ENCODE measurements at places on chromosomes 11 and 22. TPM values are rescaled to one million over a fixed set of nuclear protein-coding genes. Genes with fewer than 3 reads are reported as not detected.

APOBEC3G gene
- 2.1 TPM for total RNA-seq

DNA sequence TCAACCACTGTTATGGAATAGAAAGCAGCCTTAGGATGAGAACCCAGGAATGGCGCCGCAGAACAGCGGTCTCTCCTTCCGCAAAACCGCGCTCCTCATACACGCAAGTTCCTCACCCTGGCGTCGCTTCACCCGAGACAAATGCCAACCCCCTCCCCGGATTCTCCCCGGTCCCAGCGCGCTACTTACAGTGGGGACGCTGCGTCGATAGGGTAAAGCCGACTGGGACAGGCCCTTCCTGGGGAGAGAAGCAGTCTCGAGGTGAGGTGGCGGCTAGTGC lies 287 bp downstream of the RPS13 start:
- no peaks in the 10 kb centered on the region for H3K27me3 ChIP-seq
- H3K36me3 ChIP-seq = no peaks in the 10 kb centered on the region
- peaks cover 21% of the 10 kb centered on the region for H3K4me1 ChIP-seq

GRCh38 chr22:25661073-25661472 lies 80.9 kb upstream of the MYO18B start:
- H3K27me3 ChIP-seq = no peaks in the 10 kb centered on the region
- H3K4me3 ChIP-seq = no peak overlapping the region
- no peak for DNase-seq
- H3K36me3 ChIP-seq = no peaks in the 10 kb centered on the region
- no peak overlapping the region for H3K27ac ChIP-seq

DNA sequence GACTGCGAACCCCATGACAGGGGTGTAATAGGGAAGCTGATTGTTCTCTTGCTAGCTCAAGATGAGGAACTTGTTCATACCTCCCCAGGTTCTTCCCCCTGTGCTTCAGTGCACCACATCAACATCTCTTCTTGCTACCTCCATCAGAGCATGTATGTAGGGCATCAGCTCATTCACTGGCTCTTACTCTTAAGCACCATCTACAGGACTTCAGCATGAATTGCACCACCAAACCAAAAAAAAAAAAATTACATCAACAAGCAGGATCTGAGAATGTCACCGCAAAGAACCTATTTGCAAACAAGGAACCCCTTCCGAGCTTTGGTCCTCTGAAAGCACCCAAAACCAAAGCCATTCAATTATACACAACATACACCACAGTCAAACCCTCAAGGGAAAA lies 2226.5 kb upstream of the RAG2 start:
- no peaks in the 10 kb centered on the region for H3K36me3 ChIP-seq
- H3K27me3 ChIP-seq = no peaks in the 10 kb centered on the region
- no peak overlapping the region for H3K4me3 ChIP-seq
- H3K4me1 ChIP-seq = no peaks in the 10 kb centered on the region
- H3K27ac ChIP-seq = no peak overlapping the region

DNA sequence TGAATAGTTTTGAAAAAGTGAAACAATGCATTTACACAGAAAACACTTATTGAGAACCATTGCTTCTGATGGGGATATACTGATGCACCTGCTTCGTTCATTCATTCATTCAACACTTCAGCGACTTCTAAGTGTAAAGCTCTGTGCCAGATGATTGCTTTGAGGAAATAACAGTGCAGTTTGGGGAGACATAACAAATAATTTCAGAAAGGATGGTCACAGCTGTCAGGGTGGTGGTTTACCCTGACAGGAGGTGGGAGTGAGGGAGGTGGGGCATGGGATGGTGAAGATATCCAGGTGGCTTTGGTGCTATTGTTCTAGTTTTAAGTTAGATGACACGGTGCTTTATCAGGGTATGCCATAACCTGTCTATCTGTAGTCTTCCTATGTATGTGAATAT lies 344.1 kb downstream of the LARGE1 start:
- H3K4me1 ChIP-seq = no peaks in the 10 kb centered on the region
- DNase-seq = no peak
- no peak overlapping the region for H3K27ac ChIP-seq
- no peak overlapping the region for H3K4me3 ChIP-seq
- no peaks in the 10 kb centered on the region for H3K36me3 ChIP-seq
- no peaks in the 10 kb centered on the region for H3K27me3 ChIP-seq

- H3K27me3 ChIP-seq = no peaks in the 10 kb centered on the region
- H3K36me3 ChIP-seq = no peaks in the 10 kb centered on the region
- no peak for DNase-seq
- H3K4me1 ChIP-seq = no peaks in the 10 kb centered on the region
- no peak overlapping the region for H3K27ac ChIP-seq
These were observed 114.0 kb downstream of the GRIK4 start for GRCh38 chr11:120625565-120625964.

GRCh38 chr11:737366-737765 lies 9.9 kb upstream of the TALDO1 start:
- H3K27ac ChIP-seq = no peak overlapping the region
- DNase-seq = no peak
- H3K4me1 ChIP-seq = no peaks in the 10 kb centered on the region
- no peak overlapping the region for H3K4me3 ChIP-seq
- H3K27me3 ChIP-seq = no peaks in the 10 kb centered on the region

DNA sequence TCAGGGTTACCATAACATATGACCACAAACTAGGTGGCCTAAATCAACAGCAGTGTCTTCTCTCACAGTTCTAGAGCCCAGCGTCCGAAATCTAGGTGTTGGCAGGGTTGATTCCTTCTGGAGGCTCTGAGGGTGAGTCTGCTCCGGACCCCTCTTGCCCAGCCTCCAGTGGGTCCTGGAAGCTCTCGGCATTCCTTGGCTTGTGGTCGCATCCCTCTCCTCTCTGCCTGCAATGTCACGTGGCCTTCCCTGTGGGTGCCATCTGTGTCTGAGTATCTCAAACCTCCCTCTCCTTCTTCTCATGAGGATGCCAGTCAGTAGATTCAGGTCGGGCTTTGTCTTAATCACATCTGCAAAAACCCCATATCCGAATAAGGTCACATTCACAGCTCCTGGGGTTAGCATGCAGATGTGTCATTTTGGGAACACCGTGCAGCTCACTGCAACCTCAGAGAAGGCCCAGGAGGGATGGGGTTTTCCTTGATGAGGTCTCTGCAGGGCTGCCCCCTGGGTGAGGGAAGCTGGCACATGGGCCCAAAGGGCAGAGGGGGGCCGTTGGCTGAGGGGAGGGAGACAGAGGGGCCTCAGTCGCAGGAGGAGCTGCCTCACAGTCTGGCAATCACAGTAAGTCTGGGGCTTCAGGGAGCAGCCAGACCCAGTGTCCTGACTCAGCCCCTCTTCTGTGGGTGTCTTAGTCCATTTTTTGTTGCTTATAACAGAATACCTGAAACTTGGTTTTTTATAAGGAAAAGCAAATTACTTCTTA lies 41.2 kb downstream of the PARVG start:
- no peak overlapping the region for H3K4me3 ChIP-seq
- H3K36me3 ChIP-seq = no peaks in the 10 kb centered on the region
- no peak for DNase-seq
- H3K27me3 ChIP-seq = no peaks in the 10 kb centered on the region
- H3K27ac ChIP-seq = no peak overlapping the region

DNA sequence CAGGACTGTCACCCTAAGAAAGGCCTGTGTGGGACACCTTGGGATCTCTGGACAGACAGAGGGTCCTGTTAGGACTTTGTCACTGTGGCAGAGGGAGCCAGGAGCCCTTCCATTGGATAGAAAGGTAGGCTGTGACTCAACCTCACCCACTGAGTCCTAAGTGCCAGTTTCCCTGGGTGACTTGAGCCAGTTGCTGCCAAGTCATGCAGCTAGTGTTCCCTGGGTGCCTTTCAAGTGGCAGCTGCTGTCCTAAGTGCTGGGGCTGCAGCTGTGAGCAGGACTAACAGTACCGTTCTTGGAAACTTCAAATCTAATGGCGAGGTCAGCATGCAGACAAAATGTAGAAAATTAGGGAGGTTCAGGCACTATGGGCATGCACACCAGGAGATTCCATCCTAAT lies 393.7 kb downstream of the TMEM135 start:
- H3K27ac ChIP-seq = no peak overlapping the region
- H3K36me3 ChIP-seq = no peaks in the 10 kb centered on the region
- H3K4me3 ChIP-seq = no peak overlapping the region
- H3K4me1 ChIP-seq = no peaks in the 10 kb centered on the region

DNA sequence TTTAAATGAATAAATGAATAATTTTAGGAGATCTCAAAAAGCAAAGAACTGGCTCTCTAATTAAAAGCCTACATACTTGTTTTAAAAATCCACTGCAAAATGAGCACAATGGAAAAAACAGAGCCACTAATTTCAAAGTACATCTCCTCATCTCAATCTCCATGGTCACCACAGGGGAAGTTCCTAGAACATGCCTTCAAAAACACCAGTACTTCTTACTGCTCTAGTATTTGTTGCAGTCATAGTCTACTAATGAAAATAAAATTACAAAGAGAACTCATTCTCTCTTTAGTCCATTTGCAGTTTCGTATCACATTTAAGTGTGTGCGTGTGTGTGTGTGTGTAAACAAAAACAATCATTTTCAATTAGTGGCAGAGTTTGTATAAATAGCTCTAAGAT lies 54.0 kb downstream of the PIK3C2A start:
- H3K36me3 ChIP-seq = no peaks in the 10 kb centered on the region
- no peaks in the 10 kb centered on the region for H3K27me3 ChIP-seq
- H3K27ac ChIP-seq = no peak overlapping the region
- H3K4me1 ChIP-seq = no peaks in the 10 kb centered on the region
